CD4-positive, alpha-beta T cell treated with Interferon alpha-2 for 1 hour (primary cell): ENCODE measurements at places on chromosomes 5 and 9.

DNA sequence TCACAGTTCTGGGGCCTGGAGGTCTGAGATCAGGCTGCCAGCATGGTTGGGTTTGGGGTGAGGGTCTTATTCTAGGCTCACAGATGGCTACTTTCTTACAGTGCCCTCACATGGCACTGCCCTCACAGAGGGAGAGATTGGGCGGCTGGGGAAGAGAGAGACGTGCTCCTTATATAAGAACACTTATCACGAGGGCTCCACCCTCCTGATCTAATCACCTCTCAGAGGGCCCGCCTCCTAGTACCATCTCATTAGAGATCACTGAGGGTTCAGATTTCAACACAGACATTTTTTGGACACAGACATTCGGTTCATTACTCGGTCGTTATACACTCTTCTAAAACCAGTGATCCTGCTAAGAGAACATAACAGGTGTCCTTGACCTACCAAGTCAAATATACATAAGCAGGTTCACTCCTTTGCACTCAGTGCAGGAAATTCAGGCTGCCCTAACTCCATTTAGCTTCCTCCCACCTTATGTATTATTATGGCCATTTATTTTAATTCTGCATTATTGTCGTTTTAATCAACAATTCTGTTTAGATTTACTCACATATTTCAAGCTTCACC, 121.7 kb downstream of the ICE1 start:
- DNase-seq = no peak

DNA sequence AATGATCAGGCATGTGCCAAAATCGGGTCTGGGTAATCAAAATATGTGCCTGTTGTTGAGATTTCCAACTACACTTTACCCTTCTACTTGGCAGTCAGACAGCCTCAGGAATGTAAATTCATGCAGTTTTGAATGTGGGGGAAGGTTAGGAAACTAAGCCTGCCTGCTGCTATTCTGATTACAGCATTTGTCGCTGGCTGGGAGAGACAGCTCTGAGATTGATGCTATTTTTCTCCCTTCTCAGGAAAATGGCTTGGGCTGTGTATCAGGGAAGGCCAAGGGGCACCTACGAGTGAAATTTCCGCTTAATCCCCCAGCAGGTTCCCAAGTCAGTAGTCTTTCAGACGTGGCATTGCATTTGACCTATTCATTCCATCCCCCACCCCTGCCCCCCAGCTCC, 3.6 kb upstream of the RGS7BP start:
- no peak for DNase-seq

GRCh38 chr9:86082870-86083269, 16.5 kb downstream of the GOLM1 start:
- no peak for DNase-seq

- DNase-seq = no peak
These were observed 14.4 kb upstream of the TGFBR1 start for GRCh38 chr9:99090336-99091130.

- DNase-seq = no peak
These were observed 51.1 kb downstream of the NUDT12 start for GRCh38 chr5:103511554-103511885.

- no peak for DNase-seq
These were observed 2.9 kb downstream of the AK1 start for GRCh38 chr9:127874301-127875221.

DNA sequence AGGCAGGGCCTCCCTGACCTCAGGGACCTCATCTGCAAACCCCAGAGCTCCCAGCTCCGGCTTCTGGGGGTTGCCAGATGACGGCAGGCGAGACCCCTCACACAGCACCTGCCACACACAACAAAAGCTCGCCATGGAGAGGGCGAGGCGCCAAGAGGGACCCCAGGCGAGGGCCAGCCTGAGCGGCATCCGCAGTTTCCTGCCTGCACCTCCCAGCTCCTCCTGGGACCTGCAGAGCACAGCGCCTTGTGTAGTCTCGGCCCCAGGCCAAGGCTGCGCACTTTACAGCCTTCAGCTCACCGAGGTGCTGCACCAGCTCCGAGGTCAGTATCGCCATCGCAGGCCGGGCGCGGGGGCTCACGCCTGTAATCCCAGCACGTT, 82.4 kb upstream of the ADAMTS2 start:
- DNase-seq = no peak

- DNase-seq = peak; percentile 24
These were observed at the start of gene S100Z for GRCh38 chr5:76849419-76850291. S100Z (plus strand) TSS chr5:76850014; CDS start chr5:76875360, 25,346 bp downstream.

DNA sequence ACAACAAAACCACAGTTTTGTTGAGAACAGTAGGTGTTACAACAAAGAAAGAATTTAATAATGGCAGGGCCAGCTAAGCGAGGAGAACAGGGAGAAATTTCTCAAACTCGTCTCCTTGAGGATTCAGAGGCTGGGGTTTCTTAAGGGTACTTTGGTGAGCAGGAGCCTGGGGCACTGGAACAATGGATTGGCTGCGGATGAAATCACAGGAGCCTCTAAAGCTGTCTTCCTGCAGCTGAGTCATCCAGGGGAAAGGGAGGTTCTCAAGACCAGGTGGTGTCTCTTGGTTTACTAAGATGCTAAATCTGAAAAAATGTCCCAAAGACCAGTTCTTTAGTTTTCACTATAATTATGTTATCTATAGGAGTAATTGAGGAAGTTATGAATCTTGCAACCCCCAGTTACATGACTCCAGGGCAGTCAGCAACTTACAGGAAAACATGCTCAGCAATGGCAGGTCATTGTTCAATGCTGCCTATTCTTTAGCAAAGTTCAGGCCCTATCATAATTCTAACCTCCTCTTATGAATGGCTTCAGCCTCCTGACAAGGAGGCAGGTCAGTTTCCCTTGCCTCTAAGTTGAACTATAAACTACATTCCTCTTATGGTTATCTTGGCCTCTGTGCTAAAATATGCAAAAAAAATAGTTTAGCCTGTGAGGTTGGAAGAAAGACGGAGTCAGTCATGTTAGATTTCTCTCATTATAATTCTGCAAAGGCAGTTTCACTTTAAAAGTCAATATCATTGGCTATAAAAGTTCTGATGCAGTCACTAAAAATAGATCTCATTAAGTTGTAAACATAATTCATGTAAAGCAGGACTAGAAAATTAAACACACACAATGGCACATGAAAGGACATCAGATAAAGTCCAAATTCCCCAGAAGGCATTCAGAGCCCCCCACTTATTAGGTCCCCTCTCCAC, 63.3 kb upstream of the CKS2 start:
- DNase-seq = no peak

DNA sequence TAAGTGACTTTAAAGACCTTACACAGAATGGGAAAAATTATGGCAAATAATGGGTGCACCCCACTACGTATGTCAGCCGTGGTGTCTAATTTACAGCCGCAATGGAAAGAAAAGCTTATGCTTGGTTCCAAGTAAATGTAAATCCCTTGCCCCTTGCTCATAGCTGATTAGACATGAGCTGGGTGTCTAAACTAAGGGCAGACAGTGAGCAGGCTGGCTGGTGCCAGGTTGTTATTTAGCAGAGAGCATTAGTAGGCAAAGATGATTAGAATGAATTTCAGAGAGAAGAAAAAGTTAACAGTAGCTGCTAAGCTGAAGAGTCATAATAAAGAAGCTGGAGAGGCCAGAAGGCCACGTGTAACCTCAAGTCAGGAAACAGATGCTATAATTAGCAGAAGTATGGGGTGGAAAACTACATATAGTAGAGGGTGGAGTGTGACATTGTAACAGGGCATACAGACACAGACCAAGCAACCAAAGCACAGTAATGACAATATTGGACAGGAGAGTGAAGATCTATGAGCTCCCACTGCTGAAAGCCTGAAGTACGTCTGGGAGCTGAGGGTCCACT, 257.7 kb downstream of the MCTP1 start:
- no peak for DNase-seq

- DNase-seq = peak; percentile 0
These were observed 52.9 kb downstream of the BARX1 start for GRCh38 chr9:93902051-93902779.

DNA sequence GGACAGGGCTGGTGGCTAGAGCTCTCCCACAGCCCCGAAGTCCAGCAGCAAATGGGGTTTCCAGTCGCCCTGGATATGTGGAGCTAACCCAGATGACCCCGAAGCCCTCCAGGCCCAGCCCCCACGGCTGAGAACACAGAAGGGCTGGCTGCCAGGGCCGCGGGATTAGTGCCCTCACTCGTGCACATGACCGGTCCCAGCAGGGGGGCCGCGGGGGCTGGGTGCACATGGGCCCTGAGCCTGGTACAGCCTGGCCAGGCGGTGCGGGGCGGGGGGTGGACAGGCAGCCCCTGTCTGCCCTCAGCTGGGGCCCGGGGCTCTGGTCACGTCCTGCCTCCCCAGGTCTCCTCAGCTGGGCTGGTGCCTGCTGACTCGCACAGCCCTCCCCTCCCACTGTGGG, 5.9 kb downstream of the SSNA1 start:
- DNase-seq = no peak

DNA sequence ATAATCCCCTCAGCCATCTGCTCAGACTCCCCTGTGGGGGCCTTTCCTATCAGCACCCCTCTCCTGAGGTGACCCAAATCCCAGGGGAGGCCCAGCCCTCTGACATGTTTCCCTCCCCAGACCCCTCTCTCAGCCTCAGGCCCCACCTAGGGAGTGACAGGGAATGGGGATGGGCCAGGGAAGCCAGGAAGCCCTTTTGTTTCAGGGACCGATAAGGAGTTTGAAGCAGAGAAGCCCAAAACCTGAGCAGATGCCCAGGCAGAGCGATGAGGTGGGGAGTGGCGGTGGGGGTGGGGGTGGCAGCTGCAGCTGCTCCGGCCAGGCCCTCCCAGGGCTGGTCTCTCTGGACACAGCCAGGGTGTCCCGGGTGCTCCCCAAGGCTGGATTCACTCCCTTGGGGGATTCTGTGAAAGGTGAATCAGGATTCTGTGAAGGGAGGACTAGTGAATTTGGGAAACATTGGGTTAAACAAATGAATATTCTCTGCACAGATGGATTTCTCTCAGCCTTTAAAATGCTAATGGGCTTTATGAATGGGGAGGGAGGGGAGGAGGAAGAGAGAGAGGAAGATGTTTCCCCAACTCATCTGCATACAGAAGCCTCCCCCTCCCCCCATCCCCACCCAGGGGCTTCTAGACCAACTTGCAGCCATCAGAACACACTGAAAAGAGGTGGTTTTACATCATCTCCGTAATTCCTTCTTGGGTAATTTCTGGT, 17.4 kb downstream of the AKNA start:
- DNase-seq = no peak

DNA sequence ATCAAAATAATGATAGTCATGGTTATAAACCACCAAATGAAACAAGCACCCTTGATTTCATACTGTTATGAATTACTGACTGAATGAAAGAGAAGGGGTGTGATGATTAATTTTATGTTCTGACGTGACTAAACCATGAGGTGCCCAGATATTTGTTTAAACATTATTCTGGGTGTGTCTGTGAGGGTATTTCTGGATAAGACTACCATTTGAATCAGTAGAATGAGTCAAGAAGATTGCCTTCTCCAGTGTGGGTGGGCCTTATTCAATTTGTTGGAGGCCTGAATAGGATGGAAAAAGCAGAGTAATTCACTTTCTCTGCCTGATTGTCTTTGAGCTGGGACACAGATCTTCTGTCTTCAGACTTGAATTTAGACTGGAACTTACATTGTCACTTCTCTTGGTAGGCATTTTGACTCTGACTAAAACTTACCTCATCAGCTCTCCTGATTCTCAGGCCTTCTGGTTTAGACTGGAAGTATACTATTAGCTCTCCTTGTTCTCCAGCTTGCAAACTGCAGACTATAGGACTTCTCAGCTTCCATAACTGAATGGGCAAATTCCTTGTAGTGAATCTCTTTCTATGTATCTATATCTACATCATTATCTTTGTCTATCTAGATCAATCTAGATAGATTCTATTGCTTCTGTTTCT, 321.9 kb upstream of the TARS1 start:
- DNase-seq = no peak
